Retina (tissue), 1 donor: ENCODE measurements at places on chromosomes 3 and 15.

DNA sequence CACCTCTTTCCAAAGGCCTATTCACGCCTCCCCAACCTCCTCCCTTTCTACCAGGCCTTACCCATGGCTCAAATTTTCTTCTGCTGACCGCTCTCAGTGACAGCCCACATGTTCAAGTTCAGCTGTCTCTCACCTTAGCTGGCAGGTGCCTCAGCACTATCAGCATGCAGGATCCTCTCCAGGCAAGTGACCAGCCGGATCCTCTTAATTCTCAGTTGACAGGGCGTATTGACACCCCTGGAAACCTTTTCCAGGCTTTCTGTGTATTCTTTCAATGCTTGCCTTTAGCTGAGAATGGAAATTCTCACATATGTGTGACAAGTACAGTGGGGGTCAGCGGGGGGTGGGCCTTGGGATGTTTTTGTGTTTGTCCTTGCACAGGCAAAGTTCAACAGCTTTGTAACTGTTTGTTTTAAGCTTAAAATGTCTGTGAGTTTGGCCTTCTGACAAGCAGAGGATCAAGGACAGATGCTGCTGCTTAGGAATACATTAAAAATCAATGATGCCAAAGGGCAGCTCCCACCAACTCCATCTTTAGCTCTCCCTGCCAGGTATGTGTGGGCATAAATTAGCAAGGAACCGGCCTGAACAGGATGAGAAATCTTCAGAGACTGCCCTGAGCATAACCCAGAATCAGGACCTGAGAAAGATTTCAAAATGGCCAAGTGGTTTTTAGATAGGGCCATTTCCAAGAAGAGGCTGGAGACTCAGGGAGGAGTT lies 17.4 kb upstream of the BDH1 start:
- no peak for DNase-seq

DNA sequence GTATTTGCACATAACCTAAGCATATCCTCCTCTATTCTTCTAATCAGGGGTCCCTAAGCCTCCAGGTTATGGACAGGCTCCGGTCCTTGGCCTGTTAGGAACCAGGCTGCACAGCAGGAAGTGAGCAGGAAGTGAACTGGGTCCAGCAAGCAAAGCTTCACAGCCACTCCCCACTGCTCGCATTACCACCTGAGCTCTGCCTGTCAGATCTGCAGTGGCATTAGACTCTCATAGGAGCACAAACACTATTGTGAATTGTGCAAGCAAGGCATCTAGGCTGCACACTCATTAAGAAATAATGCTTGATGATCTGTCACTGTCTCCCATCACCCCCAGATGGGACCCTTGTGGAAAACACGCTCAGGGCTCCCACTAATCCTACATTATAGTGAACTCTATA lies 9.8 kb downstream of the MSL2 start:
- DNase-seq: no peak

GRCh38 chr15:98927996-98928395 lies 79.6 kb downstream of the PGPEP1L start:
- peak; percentile 36 for DNase-seq

GRCh38 chr15:101167753-101168462 lies 83.9 kb downstream of the CHSY1 start:
- DNase-seq: no peak

DNA sequence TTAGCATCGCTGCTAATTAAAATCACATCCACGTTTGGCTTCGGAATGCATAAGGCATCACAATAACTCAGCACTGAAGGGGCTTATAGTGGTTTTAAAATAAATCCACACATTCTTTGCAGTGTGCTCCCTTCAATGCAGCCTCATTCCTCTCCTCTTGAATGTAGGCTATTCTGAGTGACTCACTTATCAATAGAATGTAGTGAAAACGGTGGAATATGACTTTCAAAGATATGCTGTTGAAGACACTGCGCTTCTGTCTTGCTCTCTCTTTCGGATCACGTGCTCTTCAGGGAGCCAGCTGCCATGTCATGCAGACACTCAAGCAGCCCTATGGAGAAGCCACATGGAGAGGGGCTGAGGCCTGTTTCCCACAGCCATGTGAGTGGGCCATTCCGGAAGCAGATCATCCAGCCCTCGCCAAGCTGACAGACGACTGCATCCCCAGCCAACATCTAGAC lies 87.4 kb downstream of the CRYGS start:
- DNase-seq: no peak

DNA sequence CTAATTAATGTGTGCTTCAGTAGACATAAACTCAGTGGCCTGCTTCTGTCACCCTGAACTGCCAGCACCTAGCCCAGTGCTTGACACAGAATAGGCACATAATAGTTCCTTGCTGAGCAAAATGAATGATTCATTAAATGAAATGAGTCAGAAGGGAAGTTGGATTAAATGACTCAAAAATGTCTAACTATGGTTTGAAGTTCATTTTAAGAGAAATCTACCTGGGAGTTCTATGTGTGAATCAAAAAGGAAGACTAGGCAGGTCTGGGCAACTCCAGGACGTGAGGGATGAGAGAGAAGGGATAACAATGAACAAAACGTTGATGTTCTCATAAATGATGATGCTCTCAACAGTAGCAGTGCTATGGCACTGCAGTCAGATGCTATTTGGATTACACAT lies 175.0 kb downstream of the CFAP20DC start:
- DNase-seq: no peak

- DNase-seq: no peak
Observed at GRCh38 chr15:68785541-68785940, 35.2 kb downstream of the ANP32A start.

GRCh38 chr3:155302481-155302880 lies 9.0 kb upstream of the STRIT1 start:
- DNase-seq: no peak

DNA sequence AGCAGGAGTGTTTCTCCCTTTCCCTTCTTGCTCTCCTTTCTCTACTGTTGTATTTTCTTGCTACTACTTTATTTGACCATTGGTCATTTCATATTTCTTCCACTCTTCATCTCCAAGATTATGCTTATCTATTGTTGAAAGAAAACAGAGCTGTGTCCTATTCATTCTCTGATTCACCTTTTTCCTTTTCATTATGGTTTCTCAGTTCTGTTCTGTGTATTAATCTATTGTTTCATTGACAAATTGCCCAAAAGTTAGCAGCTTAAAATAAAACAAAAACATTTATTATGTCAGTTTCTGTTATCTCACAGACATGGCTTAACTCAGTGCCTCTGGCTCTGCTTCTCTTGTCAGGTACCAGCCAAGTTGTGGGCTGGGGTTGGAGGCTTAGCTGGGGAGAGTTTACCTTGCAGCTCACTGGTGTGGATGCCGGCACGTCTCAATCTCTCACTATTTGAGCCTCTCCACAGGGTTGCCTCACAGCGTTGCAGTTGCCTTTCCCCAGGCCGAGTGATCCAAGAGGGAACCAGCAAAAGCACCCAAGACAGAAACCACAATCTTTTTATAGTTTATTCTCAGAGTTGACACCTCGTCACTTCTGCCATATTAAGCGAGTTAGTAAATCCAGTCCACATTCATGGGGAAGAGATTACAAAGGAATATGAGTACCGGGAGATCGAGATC lies 36.9 kb upstream of the FILIP1L start:
- no peak for DNase-seq

- no peak for DNase-seq
Observed at GRCh38 chr3:182533394-182533793, 259.9 kb upstream of the ATP11B start.

- no peak for DNase-seq
Observed at GRCh38 chr3:105401254-105401653, 34.5 kb downstream of the ALCAM start.

DNA sequence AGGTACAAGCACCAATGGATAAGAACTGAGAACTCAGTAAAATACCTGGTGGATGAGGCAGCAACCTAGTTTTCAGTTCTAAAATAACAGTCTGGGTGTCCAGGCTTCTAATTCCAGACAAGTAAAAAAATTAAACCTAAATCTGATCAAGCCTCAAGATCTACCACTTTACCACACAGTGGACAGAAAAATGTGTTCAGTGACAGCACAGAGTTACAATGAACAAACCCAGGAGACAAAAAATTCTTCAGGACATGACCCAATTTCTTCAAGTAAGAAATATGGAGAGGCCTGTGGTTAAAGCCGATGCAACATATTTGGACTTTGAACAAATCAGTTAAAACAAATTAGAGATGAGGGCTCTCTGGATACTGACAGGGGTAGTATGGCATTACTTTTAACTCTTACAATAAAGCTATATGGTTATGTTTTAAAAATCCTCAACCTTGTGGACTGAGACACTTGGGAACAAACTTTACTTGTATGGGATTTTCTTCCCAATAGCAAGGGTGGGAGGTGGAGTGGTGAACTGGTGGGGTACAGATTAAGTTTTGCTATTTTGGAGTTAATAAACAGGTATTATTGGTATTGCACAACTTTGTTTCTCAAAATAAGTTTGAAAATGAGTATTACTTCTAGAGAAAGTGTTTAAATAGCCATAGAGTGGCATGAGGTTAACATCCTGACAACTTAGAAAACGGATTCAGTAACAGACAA lies 14.2 kb downstream of the CCNL1 start:
- DNase-seq: no peak

- no peak for DNase-seq
Observed at GRCh38 chr3:146468671-146469149, 651 bp downstream of the PLSCR2 start.

GRCh38 chr15:55993804-55994560 lies 570 bp upstream of the NEDD4 start:
- peak; percentile 83 for DNase-seq

DNA sequence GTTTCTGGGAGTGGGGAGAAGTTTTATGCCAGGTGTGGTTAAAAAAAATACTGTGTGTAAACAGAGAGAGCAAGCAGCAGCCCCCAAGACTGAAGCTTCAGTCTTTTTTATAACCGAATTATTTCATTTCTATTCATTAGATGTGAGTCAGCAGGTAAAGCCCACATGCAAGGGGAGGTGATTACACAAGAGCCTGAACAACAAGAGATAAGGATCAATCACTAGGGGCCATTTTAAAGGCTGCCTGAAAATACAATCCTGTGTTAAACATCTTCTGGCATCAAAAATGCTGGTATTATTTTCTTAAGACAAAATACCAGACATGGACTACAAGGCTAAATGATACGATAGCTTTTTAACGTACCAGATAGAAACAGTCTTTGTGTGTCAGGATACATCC lies 217.3 kb downstream of the SUCLG2 start:
- DNase-seq: no peak

GRCh38 chr3:30199096-30199759 lies 407.2 kb upstream of the TGFBR2 start:
- DNase-seq: peak; percentile 44

- no peak for DNase-seq
Observed at GRCh38 chr3:61928776-61929314, 367.5 kb downstream of the PTPRG start.

GRCh38 chr3:152909180-152909883 lies 74.4 kb downstream of the P2RY1 start:
- DNase-seq: no peak

DNA sequence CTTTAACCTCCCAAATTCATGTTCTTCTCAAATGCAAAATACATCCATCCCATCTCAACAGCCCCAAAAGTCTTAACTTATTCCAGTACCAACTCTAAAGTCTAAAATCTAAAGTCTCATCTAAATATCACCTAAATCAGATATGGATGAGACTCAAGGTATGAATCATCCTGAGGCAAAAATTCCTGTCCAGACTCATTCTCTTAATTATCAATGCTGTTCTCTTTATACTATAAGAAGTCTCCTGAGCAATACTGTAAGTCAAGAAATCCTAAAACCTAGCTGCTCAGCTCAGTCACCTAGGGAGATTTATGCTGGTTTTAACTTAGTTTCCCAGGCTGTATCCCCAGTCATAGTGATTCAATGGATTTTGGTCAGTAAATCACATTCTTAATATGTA lies 11.1 kb downstream of the RAD18 start:
- no peak for DNase-seq
